ENCODE measurements at places on chromosomes 2 and 18.

- no peak for DNase-seq
Observed at GRCh38 chr18:6746386-6746960, 17.0 kb downstream of the ARHGAP28 start.

- DNase-seq: no peak
Observed at GRCh38 chr2:29412197-29412925, 297.1 kb downstream of the CLIP4 start.

DNA sequence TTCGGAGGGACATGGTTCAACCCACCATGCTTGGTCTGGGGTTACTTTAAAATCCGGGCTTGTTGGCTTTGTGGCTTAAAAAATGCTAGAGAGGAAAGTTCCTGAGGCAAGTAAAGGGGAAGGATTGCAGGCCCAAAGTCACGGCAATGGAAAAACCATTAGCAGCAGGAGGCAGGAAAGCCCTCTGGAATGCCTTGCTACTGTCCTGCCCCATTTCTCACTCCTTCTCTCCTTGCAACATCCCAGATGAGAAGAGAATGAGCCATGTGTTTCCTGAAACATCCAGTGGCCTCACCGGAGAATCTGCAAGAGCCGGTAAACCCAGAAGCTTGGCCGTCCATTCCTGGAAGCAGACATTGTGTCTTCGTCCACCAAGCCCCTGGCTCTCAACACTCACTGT, 97.4 kb upstream of the LCLAT1 start:
- no peak for DNase-seq

- no peak for DNase-seq
Observed at GRCh38 chr2:39513641-39514094, 76.6 kb upstream of the MAP4K3 start.

DNA sequence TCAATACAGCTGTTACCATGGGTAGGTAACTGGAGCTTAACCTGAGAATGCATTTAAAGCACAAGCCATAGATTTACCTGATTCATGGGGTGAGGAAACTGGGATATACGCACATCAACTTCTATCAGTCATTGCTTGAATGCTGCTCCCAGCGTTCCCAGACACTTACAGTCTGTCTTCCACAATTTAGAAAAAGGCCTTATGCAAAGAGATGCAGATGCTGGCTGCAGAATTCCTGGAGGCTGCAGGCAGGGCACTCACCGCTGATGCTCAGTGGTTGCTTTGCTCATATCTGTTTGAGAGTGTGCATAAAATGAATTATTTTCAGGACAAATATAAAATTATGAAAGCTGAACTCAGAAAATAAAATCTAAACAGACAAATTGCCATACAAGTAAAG, 950.7 kb upstream of the PIK3C3 start:
- no peak for DNase-seq

DNA sequence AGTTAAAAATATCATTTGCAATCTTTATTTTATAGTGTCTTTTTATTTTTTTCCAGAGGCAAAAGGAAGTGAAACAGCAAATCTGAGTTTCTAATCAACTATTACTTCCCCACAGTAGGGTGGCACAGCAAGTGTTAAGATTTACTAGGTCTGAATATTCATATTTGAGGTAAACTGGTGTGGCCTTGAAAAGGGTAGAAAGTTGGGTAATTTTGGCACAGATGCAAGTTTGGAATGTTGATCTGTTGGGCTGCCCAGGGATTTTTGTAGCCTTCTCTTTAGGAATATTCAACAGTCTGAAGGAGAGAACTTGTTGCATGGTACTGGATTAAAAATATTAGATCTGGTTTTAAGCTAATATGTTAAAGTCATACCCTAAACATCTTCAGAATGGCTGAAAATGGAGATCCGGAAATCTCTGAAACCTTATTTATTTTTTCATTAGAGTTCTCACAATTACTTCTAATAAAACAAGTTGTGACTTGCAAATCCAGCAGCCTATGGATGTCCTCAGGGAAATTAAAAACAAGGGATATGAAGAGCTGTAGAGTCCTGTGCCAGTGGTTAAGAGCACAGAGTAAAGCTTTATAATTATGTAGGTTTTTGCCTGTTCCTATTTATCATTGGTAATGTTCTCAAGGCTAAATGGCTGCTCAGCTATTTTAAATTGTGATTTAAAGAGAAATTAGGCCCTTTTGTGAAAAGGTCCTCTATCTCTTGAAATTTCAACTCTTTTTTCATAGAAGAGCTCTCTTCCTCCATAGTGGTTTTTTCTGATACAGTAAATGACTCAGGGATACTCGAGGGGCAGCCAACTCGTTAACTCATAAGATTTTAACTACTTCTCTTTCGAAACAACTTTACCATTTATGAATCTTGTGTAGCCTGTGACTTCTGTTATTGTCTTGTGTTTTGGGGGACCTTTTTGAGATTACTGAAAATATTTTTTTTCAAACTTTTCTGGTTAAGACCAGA, 11.0 kb downstream of the TANK start:
- no peak for DNase-seq

GRCh38 chr2:148987286-148987685, 51.2 kb upstream of the LYPD6B start:
- DNase-seq: no peak

DNA sequence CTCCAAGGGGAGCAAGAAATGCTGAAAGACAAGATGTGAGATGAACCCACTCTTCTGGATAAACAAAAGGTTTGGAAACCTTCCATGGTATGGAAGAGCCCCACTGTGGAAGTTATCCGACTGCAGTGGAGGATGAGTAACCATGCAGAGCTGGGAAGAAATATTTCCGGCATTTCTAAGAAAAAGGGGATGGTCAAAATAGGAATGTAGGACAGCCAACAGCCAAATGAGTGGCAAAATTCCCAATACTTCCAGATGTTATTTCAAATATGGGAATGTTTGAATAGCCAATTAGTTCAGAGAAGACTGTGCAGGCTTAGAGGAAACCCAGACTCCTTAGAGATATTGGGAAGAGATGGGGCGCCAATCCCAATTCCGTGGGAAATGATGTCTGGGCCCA, 246.8 kb downstream of the RAD51AP2 start:
- no peak for DNase-seq

DNA sequence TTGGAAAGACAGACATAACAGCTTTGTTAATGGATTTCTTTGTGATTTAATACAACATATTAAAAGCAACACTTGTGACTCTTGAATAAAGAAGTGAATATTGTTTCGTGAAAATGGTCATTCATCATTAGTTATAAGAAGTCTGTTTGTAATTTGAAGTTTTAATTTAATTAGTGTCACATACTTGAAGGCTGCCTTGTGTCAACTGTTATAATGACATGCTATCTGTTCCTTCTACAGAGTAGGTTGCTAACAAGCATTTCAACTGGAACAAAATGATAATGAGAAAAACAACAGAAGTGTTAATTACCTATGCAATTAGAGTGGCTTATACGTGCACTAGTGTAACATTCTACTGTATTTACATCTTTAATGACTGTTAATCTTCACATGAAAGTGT, 624.7 kb downstream of the LRP1B start:
- no peak for DNase-seq
